ENCODE measurements at places on chromosomes 1 and 21.

GRCh38 chr1:106717591-106717990, 338.9 kb upstream of the PRMT6 start:
- no peak for DNase-seq

GRCh38 chr1:93526431-93526830, 78.5 kb downstream of the FNBP1L start:
- no peak for DNase-seq

DNA sequence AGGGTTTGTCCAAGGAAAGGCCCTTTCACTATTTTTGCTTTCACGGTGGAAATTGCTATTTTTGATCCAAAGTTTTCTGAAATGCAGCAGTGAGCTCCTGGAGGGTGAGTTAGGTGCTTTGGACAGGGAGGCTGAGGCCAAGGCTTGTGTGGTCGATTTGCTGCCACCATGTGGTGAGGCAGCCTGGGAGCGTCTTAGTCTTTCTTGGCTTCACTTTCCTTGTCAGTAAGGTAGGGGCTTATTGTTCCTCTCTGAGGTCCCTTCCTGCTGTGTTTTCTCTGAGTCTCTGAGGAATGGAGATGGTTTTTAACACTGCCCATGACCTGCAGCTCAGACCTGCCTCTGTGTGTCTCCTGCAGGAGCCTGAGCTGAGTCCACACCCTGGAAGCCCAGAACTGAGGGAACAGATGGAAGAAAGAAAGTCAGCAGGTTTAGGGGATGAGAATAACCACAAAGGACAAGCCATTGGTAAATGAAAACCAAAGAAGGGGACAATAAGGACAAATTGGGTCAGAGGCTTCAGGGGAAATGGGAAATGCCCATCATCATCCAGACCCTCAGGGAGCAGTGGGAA, 20.1 kb upstream of the S100A10 start:
- peak; percentile 59 for DNase-seq

GRCh38 chr1:201142011-201142848, 12.0 kb downstream of the TMEM9 start:
- no peak for DNase-seq

GRCh38 chr1:113567427-113567826, 177.1 kb downstream of the MAGI3 start:
- no peak for DNase-seq

- DNase-seq: no peak
Measured at GRCh38 chr21:17390569-17390968, 122.3 kb upstream of the CXADR start.

- no peak for DNase-seq
Measured at GRCh38 chr1:228241259-228241658, 33.4 kb downstream of the OBSCN start.

All from activated CD4-positive, alpha-beta T cell treated with anti-CD3 and anti-CD28 coated beads, Interleukin-2, amount 50 U/mL, for 48 hours (primary cell).